Right ventricle myocardium inferior (tissue), 1 donor: ENCODE measurements at places on chromosomes 6 and 20.

DNA sequence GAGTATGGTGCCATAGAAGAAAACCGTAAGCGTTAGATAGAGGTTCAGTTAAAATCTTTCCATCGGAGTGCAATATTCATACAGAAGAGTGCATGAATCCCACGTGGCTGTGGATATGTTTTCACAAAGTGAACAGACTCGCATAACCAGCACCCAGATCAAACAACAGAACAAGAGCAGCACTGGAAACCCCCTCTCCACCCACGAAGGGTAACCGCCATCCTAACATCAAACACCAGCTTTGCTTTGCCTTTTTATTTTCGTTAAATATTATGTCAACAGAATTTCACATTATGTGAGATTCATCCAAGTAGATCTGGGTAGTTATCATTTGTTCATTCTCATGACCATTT lies 4.7 kb downstream of the GTSF1L start:
- DNase-seq = no peak

DNA sequence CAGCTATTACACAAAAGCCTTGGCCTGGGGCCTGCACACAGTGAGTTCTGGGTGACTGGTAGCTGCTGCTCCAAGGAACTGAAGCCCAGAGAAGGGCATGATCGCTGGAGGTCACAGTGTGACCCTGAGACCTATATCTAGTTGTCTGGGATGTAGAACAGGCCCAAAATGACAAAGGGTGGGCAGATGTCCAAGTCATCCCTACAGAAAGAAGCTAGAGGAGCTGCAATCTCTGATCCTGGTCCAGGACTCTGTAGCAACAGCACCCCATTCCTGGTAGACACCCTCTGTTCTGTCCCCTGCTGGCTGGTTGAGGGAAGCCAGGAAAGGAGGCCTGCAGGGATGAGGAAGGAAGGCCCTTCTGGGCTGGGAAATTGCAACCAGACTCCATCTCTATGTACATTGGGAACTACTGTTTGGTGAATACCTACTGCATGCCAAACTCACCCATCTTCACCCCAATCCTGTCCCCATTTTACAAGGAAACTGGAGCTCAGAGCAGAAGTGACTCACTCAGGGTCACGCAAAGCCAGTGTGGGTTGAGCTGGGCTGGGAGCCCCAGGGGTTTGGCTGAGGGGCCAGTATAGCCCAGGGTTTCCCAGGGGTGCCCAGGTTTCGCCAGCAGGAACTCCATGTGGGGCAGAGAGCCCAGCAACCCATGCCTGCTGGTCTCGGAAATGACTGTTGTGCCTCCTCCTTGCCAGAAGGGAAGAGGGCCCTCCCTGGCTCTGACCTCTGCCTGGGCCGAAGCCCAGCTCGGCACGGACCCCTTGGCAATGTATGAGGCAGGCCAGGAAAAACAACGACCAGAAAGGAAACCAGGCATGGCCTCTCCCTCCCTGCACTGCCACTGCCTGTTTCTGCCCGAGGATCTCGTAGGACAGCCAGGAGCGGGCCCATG lies 44.9 kb upstream of the TLDC2 start:
- peak; percentile 87 for DNase-seq

DNA sequence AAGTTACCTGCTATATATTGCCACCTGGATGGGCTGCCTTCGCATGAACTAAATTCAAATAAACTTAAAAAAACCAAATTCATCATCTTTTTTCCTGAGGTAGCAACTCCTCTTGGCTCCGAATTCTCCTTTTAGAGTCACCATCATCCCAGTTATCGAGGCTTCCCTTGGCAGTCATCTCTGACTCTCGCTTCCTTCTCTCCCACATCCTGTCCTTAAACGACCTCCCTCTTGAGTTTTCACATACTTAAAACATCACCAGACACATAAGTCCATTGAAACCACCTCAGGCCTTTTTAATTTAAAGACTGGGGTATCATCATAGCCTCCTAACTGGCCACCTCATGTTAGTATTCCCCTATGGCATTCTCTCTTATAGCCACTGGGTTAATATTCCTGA lies 296.1 kb upstream of the FLRT3 start:
- no peak for DNase-seq

DNA sequence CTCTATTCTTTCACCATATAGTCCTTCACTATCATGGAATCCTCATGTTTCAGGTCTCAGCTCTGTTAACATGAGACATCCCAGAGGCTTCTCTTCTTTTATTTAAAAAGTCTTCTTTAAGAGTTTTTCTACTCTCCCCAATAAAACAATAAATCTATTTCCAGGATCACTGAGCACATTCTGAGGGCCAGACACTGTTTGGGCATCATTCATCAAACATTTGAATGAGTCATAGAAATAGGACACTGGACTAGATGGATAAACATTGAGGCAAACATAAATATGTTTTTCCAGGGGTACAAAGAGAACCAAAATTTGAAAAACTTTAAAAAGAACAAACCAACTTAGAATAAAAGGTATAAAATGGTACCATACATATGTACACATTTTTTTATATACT lies 554.4 kb downstream of the KIF16B start:
- DNase-seq = no peak

DNA sequence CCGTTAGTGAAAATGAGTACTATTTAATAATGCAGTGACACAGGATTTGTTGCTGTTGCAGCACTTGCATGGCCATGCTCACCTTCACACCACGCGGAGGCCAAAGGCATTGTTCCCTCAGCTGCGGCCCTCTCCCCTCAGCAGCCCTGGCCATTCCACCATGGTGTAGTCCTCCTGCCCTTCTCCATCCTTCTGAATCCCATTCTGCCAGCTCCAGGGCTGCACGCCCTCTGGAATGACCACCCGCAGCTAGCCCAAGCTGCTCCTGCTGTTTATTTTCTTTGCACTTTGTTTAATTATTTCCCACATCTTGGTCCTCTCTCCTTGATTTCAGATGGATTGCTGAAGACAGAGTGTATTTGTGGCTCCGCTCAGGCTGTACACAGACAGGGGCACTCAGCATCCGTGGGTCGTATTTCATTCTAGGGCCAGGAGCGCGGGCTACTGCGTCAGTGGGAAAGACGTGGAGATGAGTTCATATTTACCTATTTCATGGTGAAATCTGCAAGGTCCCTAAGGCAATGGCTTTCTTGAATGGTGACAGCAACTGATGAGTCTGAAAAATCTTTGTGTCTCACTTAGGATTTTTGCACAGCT lies 81.4 kb upstream of the DUSP22 start:
- DNase-seq = no peak

GRCh38 chr6:107870381-107870780 lies 46.3 kb upstream of the SCML4 start:
- no peak for DNase-seq

DNA sequence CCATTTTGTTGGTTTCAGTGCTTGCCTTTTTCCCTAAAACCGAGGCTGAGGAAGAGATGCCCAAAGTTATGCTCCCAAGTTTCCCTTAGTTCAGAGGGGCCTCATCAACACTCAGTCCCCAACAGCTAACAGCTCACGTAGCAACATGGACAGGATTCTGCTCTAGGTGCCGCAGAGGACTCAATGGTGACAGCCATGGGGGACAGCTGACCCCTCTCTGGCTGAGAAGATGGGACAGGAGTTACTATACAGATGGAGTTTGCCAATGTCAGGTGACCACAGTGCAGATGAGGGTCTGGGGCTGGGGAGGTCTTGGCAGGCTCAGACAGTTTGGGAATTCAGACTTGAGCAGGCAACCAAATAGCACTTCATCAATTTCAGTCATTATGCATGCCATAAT lies 67.3 kb downstream of the NPEPL1 start:
- no peak for DNase-seq

DNA sequence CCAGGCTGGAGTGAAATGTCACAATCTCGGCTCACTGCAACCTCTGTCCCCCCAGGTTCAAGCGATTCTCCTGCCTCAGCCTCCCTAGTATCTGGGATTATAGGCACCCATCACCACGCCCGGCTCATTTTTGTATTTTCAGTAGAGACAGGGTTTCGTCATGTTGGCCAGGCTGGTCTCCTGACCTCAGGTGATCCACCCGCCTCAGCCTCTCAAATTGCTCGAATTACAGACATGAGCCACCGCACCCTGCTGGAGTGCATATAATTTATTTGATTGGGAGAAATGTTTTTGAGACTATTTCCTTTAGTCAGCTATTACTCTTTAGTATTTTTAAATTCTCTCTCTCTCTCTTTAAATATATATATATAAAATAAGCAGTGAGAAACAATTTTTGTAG lies 29.8 kb downstream of the FAM83B start:
- no peak for DNase-seq

- no peak for DNase-seq
These were observed 51.0 kb downstream of the KCNK5 start for GRCh38 chr6:39178235-39178634.

GRCh38 chr6:6796818-6797217 lies 208.3 kb downstream of the LY86 start:
- no peak for DNase-seq

DNA sequence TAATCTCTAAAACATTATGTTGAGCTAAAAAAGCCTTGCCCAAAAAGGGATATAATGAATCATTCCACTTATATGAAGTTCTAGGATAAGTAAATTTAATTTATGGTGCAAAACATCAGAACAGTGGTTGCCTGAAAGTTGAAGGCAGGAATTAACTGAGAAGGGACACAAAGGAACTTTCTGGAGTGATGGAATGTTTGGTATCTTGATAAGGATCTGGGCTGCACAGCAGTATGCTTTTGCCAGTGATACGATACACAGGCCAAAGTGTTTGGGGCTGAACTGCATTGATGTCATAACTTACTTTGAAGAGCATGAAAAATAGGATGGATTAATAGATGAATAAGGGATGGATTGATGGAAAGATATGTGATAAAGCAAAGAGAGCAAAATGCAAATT lies 146.1 kb upstream of the LRFN2 start:
- DNase-seq = no peak

DNA sequence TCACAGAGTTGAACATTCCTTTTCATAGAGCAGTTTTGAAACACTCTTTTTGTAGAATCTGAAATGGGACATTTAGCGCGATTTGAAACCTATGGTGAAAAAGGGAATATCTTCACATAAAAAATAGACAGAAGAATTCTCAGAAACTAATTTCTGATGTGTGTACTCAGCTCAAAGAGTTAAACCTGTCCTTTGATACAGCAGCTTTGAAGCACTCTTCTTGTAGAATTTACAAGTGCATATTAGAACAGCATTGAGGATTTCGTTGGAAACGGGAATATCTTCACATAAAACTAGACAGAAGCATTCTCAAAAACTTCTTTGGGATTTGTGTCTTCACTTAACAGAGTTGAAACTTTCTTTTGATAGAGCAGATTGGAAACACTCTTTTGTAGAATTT lies 650.7 kb upstream of the ZNF337 start:
- no peak for DNase-seq

- no peak for DNase-seq
These were observed 17.5 kb downstream of the PTK7 start for GRCh38 chr6:43093436-43094289.

DNA sequence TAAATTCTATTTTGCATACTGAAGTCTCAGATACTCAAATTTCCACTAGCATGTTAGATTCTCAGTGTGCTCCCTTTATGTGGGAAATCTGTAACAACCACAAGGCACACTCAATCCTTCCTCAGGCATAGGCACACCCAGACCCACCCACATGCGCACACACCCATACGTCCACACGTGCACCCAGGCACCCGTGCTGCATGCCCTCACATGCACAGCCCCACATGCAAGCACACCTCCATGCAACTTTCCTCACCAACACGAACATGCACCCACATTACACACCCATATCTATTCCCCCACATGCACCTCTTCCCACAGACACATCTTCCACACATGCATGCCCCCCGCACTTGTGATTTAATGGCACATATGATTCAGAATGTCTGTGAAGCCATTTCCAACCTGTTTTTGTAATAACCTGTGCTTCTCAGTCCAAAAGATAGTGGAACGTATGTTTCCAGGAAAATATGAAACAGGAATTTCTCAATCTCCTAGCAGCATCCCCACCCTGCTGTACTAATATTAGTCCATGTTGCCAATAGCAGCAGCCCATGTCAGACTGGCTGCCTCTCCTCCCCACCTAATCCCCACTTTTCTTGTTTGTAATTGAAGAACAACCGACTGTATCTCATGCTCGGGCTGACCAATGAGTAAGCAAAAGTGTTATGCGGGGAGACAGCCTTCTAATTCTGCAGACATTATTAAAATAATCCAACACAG lies 11.3 kb upstream of the CYP24A1 start:
- no peak for DNase-seq

GRCh38 chr20:5570452-5570851 lies 179.7 kb upstream of the SHLD1 start:
- DNase-seq = peak; percentile 71

DNA sequence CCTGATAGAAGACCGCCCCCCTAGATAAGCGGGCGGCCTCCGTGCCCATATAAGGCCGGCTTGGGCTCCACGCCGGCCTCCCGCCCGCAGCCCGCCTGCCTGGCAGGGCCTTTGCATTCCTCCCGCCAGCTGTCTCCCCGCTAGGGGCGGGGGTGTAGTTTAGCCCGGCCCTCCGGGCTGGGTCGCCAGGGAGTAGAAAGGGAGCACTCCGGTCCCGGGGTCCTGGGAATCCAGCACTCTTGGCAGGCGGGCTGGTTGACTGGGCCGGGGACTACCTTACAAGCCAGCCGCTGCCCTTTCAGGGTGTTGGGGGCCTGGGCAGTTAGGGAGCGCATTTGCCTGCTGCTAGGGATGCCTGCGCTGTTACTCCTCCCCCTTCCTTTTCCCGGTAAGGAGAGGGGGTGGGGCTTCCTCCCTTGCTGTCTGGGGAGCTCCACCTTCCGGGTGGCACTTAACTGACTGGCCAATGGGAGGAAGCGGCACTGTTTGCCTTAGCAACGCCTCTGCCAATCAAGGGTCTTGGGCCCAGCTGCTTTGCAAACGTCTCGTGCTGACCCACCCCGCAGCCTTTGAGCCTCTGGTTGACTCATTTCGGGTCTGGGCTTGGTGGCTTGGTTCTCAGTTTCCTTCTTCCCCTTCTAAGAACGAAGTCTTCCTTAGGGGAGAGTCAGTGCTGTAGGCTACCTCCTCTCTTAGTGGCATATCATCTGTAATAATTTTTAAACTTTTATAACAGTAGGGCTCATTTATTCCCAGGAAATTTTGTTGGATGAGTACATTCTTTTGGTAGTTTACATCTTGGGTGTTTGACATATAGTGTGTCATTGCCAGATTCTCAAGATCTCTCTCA lies 3.4 kb downstream of the SRF start:
- peak; percentile 96 for DNase-seq

GRCh38 chr6:1895721-1896120 lies 286.0 kb downstream of the FOXC1 start:
- no peak for DNase-seq

GRCh38 chr20:61767761-61768494 lies 297.8 kb downstream of the TAF4 start:
- peak; percentile 50 for DNase-seq

- no peak for DNase-seq
These were observed 339.0 kb upstream of the ADGRB3 start for GRCh38 chr6:68296126-68296525.

GRCh38 chr6:138498629-138499302 lies 528 bp downstream of the NHSL1 start:
- DNase-seq = no peak

- no peak for DNase-seq
These were observed 22.7 kb upstream of the TMEM181 start for GRCh38 chr6:158536891-158537798.

GRCh38 chr6:159838020-159838744 lies 38.1 kb downstream of the PNLDC1 start:
- DNase-seq = no peak

GRCh38 chr6:73648166-73648565 lies 5.6 kb downstream of the SLC17A5 start:
- DNase-seq = no peak
